ENCODE measurements at places on chromosomes 13 and 19.
A peak's percentile ranks its signal among the peaks of the same experiment; 100 is the strongest.

DNA sequence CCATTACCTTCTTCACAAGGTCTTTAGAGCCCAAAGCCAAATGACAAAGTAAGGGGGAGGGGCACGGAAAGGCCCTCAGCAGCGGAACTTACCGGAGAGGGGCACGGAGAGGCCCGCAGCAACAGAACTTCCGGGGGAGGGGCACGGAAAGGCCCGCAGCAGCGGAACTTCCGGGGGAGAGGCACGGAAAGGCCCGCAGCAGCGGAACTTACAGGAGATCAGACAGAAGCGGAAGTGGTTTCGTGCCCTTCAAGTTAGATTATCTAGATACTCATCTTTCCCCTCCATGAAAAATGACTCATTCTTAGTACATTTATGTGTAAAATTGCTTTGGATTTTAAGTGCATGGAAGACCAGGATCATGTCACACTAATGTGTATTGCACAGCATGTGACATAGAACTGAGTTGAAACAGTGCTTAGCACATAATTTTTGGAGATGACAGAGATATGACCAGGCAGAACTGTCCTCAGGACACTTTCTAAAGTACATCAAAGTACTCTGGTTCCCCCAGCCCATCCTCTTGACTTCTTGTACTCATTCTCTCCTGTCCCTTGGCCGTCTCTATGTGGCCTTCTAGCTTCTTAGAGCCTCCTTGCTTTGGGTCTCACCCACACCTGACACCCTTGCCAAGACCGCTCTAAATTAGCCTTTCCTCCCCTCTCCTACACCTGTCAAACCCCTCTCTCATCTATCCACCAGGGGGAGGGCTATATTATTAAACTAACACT is 25.7 kb upstream of the TPTE2 start:
- DNase-seq, result no peak

GRCh38 chr13:104461049-104461448 is 1394.8 kb upstream of the SLC10A2 start:
- DNase-seq, result no peak

GRCh38 chr13:71775966-71776365 is 91.0 kb downstream of the DACH1 start:
- no peak for DNase-seq

DNA sequence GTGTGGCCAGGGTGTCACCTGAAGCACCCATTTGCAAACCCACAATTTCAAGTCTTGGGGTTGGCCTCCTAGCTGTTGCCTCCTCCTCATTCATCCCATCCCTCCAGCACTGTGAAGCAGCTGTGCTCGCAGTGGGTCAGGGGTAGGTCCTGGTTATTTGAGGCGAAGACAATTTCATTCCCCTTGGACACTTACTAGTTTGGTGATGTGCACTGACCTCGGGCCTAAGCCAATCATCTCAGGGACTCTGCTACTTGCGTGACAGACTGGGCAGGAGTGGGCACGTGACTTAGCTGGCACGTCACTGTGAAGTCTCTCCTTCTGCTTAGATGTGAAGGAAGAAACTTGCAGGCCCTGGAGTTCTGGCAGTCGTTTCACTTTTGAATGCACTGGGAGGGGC is 3.5 kb upstream of the ATP11A start:
- no peak for DNase-seq

DNA sequence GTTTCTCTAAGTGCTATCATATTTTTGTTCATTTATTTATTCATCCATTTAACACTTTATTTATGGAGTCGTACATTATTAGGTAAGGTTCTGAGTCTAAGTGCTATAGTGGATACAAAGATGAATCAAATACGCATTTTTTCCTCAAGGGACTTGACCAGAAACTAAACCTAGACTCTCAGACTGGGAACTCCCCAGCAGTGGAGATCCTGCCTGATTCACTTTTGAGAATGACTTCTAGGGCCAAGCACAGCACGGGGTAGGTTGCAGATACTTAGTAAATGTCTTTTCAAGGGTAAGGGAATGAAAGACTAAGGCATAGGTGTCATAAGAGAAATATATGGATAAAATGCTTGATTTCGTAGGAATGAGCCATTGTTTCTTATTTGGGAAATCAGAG is 7.2 kb downstream of the DNAJC15 start:
- DNase-seq, result no peak

DNA sequence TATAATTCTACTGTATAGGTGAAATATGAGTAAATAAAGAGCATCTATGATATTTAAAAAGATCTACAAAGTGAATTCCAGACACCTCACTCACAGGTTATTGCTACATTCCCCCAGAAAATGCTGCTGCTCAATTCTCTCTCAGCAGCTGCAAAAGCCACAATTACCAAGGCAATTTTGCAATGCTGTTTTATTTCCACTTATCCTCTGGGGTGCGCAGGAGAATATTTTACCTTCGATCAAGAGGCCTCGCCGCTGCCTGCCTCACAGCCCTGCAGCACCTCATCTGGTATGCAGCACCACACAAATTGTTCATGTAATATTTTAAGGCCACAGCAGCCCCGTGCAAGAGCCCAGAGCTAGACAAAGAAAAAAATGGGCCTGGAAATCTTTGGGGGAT is 333.2 kb downstream of the DNAJC15 start:
- DNase-seq, result no peak

GRCh38 chr13:40087091-40088002 is 431.9 kb downstream of the COG6 start:
- no peak for DNase-seq

- peak; percentile 6 for DNase-seq
Observed at GRCh38 chr13:41668130-41668757, 210.9 kb downstream of the RGCC start.

- no peak for DNase-seq
Observed at GRCh38 chr19:42571116-42571515, 23.6 kb downstream of the CEACAM8 start.

- no peak for DNase-seq
Observed at GRCh38 chr13:53631511-53631910, 602.9 kb downstream of the OLFM4 start.

GRCh38 chr19:51712461-51713081 is 11.2 kb downstream of the HAS1 start:
- no peak for DNase-seq

- DNase-seq, result no peak
Observed at GRCh38 chr13:21259571-21260455, 83.4 kb downstream of the MRPL57 start.

DNA sequence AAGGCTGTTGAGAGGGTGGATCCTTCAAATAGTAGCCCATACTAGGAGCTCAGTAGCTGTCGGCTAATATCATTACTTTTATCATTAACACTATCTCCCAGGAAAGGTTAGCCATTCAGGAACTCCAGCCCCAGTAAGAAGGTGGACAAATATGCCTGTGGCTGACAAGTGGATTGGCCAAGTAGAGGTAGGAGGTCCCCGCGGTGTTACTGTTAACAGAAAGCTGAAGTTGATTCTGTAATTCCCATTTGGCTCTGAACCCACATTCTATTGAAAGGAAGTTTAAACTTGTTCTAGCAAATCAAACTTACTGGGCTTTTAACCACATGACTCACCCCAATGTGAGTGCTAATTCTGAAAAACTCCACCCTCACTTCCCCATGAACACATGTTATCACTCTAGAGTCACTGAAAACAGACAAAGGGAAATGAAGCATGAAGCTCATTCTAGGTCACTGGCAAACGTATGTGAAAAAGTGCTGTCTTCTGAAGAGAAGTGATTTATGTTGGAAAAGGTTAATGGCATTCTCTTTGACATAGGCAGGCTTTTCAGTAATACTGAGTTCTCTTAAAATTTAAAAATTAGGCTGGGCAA is 273.5 kb downstream of the FGF14 start:
- no peak for DNase-seq

DNA sequence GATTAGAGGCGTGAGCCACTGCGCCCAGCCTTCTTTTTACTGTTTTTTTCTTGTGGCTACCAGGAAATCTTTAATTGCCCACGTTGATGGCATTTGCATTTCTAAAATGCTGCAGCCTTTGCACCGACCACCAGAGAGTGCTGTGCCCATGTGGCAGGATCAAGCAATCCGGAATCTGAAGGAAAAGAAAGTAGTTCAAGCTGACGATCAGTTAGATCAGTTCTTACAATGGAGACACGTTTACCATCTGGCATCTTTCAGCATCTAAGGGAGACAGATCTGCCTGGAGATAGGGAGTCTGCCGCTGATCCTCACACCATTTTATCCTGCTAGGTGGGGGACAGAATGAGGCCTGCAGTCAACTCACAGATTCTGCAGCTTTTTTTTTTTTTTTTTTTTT is 19.9 kb downstream of the TINCR start:
- no peak for DNase-seq

GRCh38 chr19:10285393-10285792 is 1.4 kb upstream of the ICAM4 start:
- no peak for DNase-seq

DNA sequence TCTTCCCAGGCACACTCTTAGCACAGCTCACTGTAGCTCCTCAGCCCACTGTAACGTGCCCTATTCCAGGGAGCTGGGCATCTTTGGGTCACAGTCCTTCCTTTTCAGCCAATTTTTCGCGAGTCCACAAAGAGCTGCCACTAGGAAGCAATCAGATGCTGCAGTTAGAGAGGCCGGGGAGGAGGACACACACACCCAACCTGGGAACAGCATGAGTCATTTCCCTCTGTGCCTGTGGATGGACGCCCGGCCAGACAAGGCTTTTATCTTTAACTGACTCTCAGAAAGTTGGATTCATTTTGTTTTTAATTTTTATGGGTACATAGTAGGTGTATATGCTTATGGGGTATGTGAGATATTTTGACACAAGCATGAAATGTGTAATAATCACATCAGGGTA is 918.6 kb downstream of the UQCRFS1 start:
- DNase-seq, result no peak

- DNase-seq, result no peak
Observed at GRCh38 chr19:1069009-1069779, 2.2 kb downstream of the ARHGAP45 start.

GRCh38 chr13:109725995-109726637 is 60.3 kb downstream of the IRS2 start:
- DNase-seq, result no peak

DNA sequence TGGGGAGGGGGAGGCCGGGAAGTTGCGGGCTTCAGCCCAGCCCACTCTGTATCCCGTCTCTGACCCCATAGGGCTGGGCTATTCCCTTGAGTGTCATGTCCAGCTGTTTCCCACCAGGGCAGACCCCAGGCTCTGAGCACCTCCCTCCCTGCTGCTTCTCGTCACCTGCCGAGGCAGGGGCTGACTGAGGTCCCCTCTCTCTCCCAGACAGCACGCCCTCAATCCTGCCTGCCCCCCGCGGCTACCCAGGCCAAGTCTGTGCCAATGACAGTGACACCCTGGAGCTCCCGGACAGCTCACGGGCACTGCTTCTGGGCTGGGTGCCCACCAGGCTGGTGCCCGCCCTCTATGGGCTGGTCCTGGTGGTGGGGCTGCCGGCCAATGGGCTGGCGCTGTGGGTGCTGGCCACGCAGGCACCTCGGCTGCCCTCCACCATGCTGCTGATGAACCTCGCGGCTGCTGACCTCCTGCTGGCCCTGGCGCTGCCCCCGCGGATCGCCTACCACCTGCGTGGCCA is 625 bp downstream of the F2RL3 start:
- no peak for DNase-seq

- DNase-seq, result no peak
Observed at GRCh38 chr19:11234486-11235075, 4.8 kb upstream of the ANGPTL8 start.

- no peak for DNase-seq
Observed at GRCh38 chr13:58247080-58247479, 615.5 kb downstream of the PCDH17 start.

- DNase-seq, result peak; percentile 38
Observed at GRCh38 chr19:46546194-46546896, 50.7 kb upstream of the PNMA8B start.

- DNase-seq, result peak; percentile 18
Observed at GRCh38 chr19:18023622-18024251, 15.8 kb downstream of the ARRDC2 start.

GRCh38 chr19:44876930-44877535 is 14.0 kb upstream of the TOMM40 start:
- DNase-seq, result no peak

GRCh38 chr13:48615049-48615448 is 38.7 kb upstream of the CYSLTR2 start:
- DNase-seq, result no peak

GRCh38 chr13:44257796-44258195 is 115.8 kb upstream of the SERP2 start:
- no peak for DNase-seq

GRCh38 chr19:19261350-19262189 is 11.5 kb downstream of the TM6SF2 start:
- DNase-seq, result no peak

DNA sequence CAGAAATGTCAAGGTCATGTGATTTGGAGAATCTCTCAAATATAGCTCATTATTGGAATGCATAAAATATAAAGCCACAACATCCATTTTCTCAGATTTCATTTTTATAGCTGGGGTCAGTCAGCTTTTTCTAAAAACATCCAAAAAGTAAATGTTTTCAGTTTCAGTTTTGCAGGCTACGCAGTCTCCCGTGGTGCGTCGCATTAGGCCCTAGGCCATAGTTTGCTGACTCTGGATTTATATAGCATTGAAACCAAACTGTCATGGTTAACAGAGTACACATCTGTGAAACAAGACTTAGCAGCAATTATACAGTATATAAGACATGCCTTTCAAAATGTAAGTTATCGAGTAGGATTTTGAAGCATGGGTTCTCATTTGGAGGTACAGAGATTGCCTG is 140.0 kb downstream of the IRS2 start:
- DNase-seq, result no peak

Measured in anterior cingulate cortex (tissue), 58 donors.